Stimulated activated CD8-positive, alpha-beta memory T cell treated with anti-CD3 and anti-CD28 coated beads, Interleukin-12 subunit alpha, Interleukin-12 subunit beta, amount 100 ng/mL, for 1 hour (primary cell): ENCODE measurements at places on chromosomes 5 and 9.

- no peak for DNase-seq
Observed at GRCh38 chr5:757346-757930, 27.1 kb downstream of the ZDHHC11B start.

DNA sequence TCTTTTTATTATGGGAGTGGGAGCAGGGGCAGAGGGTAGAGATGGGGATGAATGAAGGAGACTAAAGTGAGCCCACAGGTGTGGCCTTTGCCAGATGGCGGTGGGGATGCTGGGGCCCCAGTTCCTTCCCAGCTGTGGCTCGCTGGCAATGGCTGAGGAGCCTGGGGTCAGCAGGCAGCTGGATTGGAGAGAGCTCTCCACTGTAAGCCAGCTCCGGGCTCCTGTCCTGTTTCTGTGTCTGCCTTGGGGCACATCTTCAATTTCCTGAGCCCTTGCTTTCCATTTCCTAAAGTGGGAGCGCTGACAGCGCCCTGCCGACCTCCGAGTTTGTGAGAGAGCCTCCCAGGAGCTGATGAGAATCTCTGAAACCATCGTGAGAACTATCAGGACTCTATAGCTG, 75.6 kb upstream of the SPRY4 start:
- no peak for DNase-seq

DNA sequence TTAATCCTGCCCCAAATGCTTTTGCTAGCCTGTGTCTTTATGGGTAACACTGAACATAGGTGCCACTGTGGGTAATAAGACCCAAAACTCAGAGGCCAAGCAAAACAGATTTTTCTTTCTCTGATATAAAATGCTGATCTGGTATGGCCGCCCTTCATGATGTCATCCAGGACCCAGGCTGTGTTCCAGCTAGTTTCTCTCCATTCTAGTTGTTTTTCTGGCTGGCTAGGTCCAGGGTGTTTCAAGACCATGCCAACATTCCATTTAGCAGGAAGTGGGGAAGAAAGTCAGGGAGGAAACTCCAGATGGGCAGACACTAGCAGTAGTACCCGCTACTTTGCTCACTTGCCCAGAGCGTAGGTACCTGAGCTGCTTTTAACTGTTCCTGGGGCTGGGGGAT, 183.9 kb upstream of the OTULINL start:
- no peak for DNase-seq

DNA sequence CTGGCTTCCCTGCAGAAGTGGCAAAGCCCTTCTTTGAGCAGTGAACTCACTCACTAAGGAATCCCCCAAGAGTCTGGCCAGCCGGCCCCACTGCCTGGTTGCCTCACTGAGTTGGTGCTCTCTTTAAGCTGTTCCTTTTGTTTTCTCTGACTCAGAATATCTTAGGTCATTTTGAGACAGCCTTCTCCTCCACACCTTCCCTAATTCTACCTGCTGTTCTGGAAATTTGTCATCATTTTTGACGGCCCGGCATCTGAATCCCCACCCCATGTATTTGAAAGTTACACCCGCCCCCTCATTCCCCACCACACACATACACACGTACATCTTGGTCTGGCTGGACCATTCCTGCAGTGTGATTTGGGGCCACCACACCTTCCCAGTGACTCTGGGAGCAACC, 41.8 kb downstream of the FGF1 start:
- DNase-seq, result no peak

DNA sequence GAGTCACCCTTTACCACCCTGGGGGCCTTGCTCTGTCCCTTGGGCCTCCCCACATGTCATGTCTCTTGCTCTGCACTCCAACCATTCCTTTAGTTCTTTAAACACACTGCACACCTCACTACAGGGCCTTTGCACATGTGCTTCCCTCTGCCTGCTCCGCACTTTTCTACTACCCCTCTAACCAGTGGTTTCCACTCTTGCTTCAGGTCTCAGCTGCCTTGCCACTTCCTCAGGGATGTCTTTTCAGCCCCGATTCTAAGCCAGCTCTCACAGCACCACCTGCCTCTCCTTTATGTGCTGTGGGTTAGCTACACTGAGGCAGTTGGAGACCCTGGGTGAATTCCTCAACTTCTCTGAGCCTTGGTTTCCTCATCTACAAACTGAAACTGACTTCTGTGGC, 34.6 kb upstream of the GABBR2 start:
- DNase-seq, result no peak

DNA sequence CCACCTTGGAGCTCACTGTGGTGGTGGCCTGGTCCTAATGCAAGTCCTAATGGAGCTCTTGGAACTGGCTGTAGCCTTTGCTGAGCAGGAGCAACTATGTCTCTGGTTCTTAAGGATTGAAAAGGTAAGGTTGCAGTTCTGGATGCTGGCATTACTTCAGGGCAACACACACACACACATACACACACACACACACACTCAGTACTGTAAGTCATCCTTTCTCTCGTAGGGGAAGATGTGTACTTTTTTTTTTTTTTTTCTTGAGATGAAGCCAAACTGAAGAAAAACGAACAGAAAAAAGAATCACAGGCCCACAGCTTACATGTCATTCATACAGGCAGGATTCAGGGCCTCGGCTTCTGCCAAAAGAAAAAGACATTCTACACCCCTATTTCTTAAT, 81.1 kb upstream of the RPS23 start:
- no peak for DNase-seq

DNA sequence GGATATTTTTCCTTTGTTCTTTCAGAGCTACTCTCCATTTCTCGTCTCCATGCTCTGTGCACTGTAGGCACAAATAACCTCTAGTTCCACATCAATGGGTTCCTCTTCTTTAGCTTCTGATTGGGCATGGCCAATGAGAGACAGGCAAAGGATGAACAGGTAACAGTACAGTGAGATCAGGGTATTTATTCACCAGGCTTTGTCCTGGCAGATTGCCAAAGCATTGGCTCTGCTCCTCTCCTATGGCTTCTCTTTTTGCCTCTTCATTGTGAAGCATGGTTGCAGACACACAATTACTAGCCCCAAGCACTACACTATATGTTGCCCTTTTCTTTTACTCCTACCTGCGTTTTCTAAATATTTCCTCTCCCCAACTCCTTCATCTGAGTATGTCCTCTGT, 215.1 kb upstream of the ARRDC3 start:
- DNase-seq, result no peak

- no peak for DNase-seq
Observed at GRCh38 chr9:136615631-136616306, 46.9 kb upstream of the EGFL7 start.

DNA sequence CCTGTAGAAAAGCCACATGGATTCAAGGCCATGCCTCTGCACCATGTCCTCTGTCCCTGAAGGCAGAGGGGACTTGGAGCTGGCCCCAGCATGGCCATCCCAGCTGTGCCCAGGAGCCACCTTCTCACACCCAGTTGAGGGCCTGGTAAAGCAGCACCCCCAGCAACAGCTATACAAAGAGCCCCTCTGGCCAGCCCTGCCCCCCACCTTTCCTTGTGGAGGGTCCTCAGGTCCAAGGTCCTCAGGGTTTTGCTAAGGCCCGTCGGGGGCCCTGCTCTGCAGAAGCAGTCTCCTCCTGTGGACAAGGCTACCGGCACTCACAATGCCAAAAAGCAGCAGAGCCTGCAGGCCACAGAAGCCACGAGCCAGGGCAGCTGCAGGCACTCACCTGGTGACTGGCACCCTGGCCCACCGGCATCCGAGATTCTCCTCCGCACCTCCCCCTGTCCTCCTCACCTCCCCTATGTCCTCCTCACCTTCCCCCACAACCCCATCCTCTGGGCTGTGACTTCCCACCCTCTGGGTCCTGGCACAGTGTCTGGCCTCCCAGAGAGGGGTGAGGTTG, 39.9 kb upstream of the LPCAT1 start:
- no peak for DNase-seq

DNA sequence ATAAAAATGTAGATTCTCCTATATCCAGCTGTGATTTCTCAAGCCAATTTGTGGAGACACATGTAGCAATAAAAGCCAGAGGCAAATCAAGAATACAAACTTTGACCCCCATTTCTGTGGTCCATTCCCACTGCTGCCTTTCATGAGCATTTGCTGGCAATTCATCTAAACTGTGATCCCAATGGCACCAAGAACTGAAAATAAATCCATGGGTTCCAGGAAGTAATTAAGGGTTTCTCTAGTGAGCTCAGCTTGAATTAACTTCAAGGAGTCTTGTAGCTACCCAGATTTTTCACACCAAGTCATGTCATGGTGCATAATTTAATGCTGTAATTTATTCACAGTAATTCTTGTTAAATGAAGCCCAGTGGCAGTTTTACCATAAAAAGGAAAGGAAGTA, 145.0 kb upstream of the SMC2 start:
- no peak for DNase-seq

DNA sequence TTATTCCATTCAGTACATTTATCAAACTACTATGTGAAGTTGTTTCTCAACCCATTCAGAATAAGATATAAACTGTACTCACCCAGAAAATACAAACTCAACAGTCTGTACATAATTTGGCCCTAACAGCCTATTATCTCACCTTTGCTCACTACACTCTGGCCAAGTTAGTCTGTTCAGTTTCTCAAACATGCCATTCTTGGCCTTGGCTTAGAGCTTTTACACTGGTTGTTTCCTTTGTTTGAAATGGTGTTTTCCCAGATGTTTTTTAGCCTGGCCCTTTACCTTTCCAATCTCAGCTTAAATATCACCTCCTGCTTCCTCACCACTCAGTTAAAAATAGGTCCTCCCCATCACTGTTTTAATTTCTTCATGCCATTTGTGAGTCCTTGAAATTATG, 13.6 kb downstream of the CDC42SE2 start:
- no peak for DNase-seq

DNA sequence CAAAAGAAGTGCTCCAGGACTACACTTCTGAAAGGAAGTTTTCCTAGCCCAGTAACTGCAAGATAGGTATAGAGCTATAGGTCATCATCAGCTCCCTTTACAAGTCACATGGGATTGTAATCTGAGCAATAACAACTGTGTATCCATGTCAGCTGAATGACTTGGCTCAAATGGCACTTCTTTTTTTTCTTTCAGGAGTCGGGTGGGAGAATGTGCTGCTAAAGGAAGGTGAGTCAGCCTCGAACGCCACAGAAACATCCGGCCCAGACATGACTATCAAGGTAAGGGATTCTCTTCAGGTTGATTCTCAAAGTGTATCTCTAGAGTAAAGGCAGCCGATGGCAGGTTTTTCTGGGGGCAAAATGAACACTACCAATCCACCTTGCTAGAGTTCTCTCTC, 192.2 kb downstream of the C9orf152 start:
- DNase-seq, result no peak

- DNase-seq, result no peak
Observed at GRCh38 chr9:134054891-134055811, 12.7 kb downstream of the BRD3 start.

DNA sequence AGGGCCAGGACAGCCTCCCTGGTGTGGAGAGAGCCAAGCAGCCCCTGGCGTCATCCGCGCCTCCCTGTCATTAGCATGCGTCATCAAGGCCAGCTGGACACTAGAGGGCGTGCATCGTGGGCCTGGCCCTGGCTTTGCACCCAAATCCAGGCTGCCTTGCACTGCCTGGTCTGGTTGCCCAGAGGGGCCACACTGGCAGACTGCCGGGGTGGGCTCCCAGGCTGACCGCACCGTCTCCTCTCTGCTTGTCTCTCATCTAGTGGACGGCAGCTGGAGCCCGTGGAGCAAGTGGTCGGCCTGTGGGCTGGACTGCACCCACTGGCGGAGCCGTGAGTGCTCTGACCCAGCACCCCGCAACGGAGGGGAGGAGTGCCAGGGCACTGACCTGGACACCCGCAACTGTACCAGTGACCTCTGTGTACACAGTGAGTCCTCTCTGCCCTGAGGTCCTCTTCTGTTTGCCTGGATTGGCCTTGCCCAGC, 29.0 kb downstream of the HK3 start:
- no peak for DNase-seq

DNA sequence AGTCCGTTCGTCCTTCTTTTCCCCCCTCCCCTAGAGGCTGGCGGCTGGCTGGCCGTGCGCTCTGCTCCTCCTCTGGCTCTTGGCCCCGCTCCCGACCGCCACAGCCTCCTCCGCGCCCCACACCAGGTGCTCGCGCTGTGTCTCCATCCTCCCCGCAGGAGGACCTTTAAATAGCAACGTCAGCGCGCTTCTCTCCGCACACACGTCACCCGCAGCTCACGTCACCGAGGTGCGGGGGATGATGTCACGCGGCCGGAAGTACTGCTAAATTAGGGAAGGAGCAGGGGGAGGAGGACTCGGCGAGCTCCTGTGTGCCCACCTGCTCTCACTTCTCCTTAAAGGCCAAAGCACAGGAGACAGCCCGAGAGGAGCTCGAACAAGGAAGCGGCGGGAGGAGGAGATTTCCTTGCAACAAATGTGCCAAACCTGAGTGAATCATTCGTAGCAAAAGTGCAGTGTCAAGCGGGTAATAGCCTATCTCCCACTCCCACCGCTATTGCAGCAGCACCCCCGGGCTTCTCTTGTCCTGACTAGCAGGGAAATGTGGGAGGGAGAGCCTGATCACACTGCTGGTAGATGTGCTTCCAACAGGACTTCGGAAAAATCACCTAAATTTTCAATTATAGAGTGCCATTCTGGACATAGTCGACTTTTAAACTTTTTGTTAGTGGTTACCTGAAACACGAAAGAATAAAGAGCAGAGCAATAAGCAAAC, 614 bp upstream of the HOMER1 start:
- peak; percentile 83 for DNase-seq

DNA sequence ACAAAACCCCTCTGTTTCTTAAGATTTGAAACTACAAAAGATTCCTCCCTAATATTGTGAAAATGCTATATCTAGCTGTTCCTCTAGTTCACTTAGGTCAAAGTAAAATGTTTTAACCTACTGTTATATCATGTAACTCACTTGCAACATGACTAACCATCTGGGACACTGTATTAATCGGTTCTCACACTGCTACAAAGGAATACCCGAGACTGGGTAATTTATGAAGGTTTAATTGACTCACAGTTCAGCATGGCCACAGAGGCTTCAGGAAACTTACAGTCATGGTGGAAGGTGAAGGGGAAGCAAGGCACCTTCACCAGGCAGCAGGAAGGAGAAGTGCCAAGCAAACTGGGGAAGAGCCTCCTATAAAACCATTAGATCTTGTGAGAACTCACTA, 34.7 kb downstream of the DIMT1 start:
- no peak for DNase-seq

GRCh38 chr9:77943057-77943456, 88.6 kb downstream of the GNAQ start:
- DNase-seq, result no peak

DNA sequence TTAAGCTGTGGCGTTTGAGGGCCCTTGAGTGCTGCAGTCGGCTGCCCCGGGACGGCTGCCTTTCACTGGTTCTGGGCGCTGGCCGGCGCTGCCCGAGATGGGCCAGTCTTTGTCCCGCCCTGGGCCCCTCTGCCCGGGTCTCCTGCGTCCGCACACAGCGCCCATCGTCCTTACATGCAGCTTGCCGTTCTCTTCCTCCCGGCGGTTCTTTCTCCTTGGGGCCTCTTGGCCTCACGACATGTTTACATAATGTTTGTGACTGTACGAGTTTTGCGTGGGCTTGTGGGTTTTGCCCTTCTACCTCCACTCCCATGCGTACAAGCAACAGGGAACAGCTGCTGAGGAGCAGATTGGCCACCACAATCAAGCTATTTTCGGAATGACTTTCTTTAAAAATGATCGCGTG, 618 bp downstream of the TNPO1 start:
- DNase-seq, result no peak

GRCh38 chr5:41527201-41527779, 16.9 kb upstream of the PLCXD3 start:
- no peak for DNase-seq
